Aorta (tissue), 5 donors: ENCODE measurements at places on chromosomes 2 and 18. TPM values are rescaled to one million over a fixed set of nuclear protein-coding genes. Genes with fewer than 3 reads are reported as not detected.

- no peak for DNase-seq
Observed at GRCh38 chr2:15084826-15085489, 452.4 kb downstream of the LRATD1 start.

DNA sequence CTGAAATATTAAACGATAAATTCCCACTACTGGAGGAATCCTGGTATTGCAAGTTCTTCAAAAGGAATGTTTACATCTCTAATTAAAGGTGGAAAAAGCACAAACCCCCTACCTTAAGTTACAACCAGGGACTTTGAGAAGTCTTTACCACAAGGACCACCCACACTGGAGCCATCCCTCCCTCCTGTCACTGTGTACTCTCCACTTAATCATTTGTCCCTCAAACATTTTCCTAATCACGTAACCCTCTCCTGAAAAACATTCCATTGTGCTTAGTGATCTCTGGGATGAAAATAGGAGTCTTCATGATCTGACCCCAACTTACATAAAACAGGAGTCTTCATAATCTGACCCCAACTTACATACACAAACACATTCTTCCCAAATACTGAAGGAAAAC is 85.7 kb downstream of the SUCLG1 start:
- DNase-seq, result no peak

DNA sequence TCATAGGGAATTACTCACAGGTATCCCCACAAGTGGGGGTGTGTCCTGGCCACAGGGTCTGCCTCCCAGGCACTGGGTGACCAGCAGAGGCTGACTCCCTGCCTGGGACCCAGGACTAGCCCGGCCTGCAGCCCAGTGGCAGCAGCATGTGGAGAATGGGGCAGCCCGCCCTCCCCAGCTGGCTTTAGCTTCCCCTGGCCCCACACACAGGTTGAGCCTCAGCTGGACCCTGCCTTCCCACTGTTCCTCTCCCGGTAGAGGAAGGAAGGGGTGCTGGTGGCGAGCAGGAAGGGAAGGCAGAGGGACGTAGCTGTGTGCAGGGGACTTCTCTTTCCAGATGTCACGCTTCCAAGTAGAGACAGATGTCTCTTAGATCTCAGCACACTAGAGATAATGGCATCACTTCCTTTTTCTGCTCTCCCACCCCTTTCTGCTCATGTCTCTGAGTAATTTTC is 51.4 kb downstream of the EMILIN2 start:
- no peak for DNase-seq

The KLHL30 gene
- total RNA-seq, result 8.8 TPM

The IL1F10 gene
- not detected for total RNA-seq

- no peak for DNase-seq
Observed at GRCh38 chr18:57575542-57575941, 11.0 kb downstream of the FECH start.

DNA sequence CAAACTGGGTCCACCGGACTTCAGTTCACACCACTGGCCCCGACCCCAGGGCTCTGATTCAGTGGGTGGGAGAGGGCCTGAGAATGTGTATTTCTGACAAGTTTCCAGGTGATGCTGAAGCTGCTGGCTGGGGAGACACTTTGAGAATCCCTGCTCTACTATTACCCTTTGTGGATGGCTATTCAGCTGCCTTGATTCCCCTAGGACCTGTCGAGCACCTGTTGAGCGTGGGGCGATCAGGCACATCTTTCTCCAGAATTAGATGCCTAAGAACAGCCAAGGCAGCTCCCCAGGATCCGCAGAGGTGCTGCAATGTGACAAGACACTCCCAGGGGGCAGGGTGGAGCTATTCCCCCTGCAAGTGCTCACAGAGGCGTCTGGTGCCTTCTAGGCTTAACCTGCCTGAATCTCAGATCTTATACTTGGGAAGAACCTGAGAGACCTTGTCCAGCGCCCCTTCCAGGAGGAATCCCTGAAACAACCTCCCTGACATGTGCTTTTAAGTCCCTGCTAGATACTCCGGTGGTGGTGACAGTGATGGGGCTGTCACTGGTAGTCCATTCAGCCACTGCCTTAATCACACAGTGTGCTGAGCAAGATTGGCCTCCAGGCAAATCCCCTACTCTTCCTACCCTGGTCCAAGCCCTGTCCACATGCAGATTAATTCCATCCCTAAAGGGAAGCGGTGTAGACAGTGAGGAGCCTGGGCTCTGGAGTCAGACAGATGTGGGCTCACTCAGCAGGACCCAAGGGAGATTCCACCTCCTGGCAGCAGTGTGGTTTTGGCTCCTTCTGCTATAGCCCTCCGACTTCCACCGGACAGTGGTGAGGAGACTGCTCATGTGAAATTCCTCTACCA is 43.4 kb upstream of the OTOF start:
- DNase-seq, result peak; percentile 26

DNA sequence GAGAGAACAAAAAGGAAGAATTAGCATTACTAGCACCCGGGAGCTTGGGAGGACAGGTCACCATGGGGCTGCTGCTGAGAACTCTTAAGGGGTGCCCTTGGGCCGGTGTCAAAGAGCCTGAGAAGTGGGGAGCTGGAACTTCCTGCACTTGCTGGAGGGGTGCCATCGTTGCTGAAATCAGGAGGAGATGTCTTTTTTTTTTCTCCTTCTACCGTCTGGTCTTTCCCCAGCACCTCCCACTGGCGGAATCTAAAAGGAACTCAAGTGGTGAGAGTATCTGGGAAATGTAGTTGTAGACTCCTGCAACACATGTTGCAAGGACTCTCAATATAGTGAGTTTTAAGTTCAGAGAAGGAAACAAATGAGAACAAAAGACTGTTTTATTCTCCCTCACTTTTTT is 6.1 kb upstream of the AMMECR1L start:
- no peak for DNase-seq

The FSHR gene
- not detected for total RNA-seq

- DNase-seq, result no peak
Observed at GRCh38 chr2:29796446-29796845, 124.9 kb downstream of the ALK start.

The DNER gene
- total RNA-seq, result 1.1 TPM

The TDRD15 gene
- total RNA-seq, result 0.06 TPM

The SLC4A3 gene
- total RNA-seq, result 5.4 TPM

DNA sequence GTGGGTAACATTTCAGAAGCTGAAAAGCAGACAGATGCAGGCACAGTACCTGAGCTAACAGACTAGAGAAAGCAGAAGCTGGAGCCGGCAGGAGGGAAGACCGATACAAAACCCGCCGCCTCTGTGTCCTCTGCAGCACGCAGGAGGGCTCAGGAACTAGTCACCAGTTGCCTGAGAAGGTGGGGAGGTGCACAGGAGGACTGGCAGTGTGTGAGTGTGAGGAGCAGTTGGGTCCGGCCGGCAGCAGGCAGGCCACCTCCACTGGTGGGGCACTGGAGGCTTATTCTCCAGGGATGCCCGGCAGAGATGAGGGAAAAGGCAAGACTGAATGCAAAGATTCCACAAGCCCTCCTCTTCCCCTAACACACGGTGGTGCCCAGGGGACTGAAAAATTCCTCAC is 18.2 kb downstream of the ERCC3 start:
- DNase-seq, result no peak

The ITGB6 gene
- total RNA-seq, result 0.18 TPM

The SLC14A1 gene
- total RNA-seq, result 44.8 TPM

The KIAA2012 gene
- not detected for total RNA-seq

DNA sequence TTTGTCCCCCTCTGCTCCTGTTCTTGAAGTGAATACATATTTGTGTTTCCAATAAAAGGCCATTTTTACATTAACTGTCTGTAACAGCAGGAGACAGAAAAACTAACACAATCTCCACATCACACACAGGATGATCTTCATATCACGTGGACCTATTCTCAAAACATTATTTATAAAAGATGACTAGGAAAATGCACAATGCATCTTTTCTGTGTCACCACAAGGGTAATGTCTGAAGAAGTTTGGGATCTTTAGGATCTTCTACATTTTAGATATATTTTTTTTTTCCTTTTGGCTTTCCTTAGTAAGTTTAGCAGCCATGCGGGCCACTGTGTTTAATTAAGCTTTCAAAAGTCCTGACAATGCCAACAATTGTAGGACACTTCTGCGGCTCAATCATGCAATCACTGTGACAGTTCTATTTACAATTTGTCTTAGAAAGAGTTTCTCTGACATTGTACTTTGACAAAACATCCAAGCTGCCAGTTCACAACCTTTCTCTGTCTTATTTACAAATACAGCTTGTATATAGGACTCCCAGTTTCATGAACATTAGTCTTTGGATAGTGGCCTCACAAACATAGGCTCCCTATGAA is 12.3 kb downstream of the BCL11A start:
- no peak for DNase-seq

- no peak for DNase-seq
Observed at GRCh38 chr18:77529492-77530176, 280.0 kb downstream of the GALR1 start.

DNA sequence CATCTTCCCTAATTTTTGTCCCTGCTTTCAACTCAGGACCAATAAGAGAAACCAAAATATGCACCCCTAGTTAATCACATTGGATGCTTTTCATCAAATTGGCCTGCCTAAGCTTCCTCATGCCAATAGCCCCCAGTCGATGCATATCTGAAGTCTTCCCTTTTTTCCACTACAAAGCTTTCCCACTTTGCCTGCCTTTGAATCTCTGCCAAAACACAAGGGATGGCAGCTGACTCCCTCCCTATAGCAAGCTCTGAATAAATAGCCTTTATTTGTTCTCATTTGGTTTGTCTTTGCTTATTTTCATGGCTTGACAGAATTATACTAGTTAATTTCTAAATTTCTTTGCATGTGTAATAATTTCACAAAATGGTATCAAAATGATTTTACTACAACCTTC is 621.2 kb downstream of the MBD2 start:
- DNase-seq, result no peak

The SALL3 gene
- 0.06 TPM for total RNA-seq

DNA sequence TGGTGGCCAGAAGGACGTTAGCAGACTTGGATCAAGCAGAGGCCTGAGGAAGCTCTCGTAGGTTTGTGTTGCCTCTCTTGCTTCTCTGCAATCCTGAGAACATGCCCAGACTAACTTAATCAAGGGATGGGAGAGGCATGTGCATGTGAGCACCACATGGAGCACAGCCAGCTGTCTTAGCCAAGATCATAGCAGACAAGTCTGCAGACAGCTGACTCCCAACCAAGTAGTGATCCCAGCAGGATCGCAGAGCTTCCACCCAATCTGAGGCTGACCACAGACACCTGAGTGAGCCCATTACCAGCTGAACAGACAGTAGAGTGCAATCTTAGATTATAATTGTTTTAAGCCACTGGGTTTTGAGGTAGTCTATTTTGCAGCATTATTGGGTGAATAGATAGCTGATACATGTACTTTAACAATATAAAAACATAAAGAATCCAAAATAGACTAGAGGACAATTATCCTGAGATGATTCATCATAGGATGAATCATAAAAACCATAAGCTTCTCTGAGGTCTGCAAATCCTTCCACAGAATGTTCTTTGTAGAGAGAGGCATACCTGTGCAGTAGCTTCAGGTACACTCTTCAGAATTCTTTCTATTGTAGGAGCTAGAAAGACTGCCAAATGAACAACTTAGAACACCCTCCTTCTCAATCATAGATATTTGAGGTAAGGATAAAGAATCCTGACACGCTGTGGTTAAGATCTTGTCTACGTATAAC is 25.2 kb upstream of the FAM110C start:
- DNase-seq, result no peak

DNA sequence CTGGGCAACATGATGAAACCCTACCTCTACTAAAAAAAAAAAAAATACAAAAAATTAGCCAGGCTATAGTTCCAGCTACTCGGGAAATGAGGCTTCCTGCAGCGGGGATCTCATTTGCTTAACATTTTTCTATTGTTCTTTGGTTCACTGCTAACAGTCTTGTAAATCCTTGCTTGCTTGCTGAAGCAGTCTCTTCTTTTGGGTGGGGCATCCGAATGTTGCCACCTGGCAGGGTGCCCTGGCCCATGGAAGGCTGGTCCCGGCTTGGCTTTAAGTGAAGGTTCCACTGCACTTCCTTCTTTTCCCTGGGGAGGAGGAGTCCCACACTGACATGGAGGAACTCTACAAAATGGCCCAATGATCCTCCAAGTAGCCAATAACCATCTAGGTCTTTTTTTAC is 6.0 kb upstream of the ANKRD29 start:
- DNase-seq, result no peak

The CYRIA gene
- 24.9 TPM for total RNA-seq

DNA sequence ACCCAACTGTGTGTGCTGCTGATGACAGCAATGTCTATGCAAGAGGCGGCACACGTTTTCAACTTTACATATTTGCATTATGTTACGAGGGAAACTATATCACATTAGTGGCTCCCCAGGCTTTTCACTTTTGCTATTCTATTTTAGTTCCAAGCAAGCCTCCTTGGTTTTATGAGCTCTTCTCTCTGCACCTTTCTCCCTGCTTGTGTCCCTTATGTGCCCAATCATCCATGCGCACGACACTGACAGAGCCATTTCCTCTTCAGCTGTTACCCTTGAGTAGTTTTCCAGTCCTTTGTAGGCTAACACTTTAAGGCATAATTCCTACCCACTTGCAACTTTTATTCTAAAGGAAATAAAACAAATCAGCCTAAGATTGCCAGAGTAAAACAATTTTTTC is 154.3 kb downstream of the TCF4 start:
- DNase-seq, result no peak

The RRM2 gene
- total RNA-seq, result 4.3 TPM

DNA sequence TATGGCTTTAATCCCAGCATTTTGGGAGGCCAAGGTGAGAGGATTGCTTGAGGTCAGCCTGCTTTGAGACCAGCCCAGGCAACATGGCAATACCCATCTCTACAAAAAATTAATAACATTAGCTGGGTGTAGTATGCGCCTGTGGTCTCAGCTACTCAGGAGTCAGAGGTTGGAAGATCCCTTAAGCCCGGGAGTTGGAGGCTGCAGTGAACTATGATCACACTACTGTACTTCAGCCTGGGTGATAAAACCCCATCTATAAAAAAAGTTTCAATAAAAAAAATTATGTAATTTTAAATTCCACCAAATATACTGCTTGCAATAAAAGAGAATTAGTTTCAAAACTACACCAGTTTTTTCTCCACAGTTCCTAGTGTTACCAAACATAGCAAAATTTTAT is 23.3 kb upstream of the CACNB4 start:
- DNase-seq, result no peak

DNA sequence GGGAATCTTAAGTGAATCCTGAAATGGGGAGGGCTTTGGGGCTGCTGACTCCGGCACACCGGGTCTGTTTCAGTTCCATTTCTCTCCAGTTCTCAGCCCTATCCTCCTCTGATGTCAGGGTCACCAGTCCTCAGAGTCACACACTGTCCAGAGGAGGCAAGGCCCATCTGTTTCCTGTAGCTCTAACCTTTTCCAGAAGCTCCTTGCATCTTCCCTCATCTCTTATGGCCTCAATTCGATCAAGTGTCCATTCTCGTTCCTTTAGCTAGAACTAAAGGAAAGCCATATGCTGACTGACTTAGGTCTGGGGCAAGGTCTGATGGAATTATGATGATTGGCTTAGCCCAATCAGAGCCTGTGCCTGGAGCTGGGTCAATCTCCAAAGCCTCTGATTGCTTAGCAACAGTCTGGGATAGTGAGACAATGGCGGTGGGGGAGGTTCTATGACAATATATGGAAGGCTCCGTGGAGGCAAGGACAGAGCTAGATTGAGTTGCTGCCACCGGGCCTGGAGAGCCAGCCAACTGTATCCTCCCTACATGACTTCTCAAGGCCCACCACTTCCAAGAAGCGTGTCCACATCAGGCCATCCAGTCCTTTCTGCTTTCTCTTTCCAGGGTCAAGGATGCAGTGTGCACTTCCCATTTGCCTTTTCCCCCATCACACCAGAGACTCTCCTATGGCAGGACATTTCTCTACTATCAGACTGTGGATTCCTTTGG is 5.2 kb downstream of the ANKRD53 start:
- no peak for DNase-seq

The PDE1A gene
- 23.2 TPM for total RNA-seq

GRCh38 chr2:85843543-85843942 is 45.2 kb downstream of the ST3GAL5 start:
- DNase-seq, result no peak
